ENCODE measurements at places on chromosomes 5 and 9.

- no peak for DNase-seq
These were observed 2.8 kb upstream of the GADD45G start for GRCh38 chr9:89601856-89602562.

GRCh38 chr5:83256091-83256780 is 178.9 kb downstream of the XRCC4 start:
- DNase-seq = no peak

DNA sequence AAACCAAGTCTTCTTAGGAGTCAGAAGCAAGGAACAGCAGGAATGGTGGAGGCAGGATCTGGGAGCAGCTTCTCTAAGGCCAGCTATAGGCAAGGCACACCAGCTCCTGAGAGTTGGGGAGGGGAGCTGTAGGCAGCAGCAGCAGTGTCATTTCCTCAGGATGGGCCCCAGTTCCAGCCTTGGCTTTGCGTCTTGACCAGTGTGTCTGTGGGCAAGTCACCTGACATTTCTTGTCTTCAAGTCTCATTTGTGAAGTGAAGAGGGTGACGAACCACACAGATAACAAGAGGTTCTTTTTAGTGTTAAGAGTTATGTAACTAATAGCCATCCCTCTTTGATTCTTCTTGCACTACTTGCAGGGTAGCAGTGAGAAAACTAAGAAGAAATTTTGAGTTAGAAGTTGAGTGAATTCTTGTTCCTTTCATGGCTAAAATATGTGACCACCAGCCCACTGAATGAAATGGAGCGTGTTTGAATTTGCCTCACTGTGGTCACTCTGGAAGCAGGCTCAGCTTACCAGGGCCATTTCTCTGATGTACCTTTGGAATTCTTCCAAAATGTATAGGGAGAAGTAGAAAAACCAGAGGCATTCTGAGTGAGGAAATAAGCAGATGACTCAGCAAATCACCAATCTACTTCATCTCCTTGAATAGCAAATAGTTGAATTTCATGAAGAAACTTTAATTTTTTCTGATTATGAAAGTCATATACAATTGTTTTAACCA is 42.4 kb downstream of the RHOBTB3 start:
- no peak for DNase-seq

DNA sequence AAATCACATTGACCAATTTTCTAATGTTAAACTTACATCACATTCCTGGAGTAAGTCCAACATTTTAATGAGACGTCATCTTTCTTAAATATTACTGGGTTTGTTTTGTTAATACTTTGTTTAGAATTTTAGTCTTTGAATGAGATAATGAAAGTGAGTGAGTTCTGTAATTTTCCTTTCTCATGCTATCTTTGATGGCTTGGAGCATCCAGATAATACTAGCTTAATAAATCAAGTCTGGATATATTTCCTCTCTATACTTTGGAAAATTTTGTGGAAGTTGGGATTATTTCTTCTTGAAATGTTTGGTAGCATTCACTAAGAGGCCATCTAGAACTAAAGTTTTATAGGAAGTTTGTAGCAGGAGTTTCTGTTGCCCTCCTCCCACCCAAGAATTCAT is 90.8 kb upstream of the IL7R start:
- DNase-seq = no peak

- no peak for DNase-seq
These were observed 292.8 kb downstream of the YTHDC2 start for GRCh38 chr5:113806250-113806649.

Data from CD4-positive, alpha-beta T cell treated with Interleukin-2 at 100 ng/mL for 4 hours (primary cell).